ENCODE measurements at places on chromosomes 1 and 21. TPM values are rescaled to one million over a fixed set of nuclear protein-coding genes. Genes with fewer than 3 reads are reported as not detected.

TRAF3IP3 gene
- total RNA-seq = not detected

TEDDM1 gene
- not detected for total RNA-seq

FMN2 gene
- total RNA-seq = 102 TPM

FCGR1A gene
- total RNA-seq = not detected

ATP1A2 gene
- 0.11 TPM for total RNA-seq

SEC16B gene
- total RNA-seq = 3.2 TPM

SPRR5 gene
- total RNA-seq = not detected

ICOSLG gene
- total RNA-seq = 0.18 TPM

DYNLT4 gene
- not detected for total RNA-seq

- DNase-seq = peak; percentile 41
- no peak overlapping the region for H3K4me3 ChIP-seq
- no peaks in the 10 kb centered on the region for H3K36me3 ChIP-seq
- no peak overlapping the region for H3K27ac ChIP-seq
Measured at GRCh38 chr1:231200388-231201031, 38.7 kb downstream of the TRIM67 start.

GRCh38 chr1:93207211-93207610, 26.7 kb downstream of the CCDC18 start:
- H3K36me3 ChIP-seq = peaks cover 8% of the 10 kb centered on the region
- H3K27ac ChIP-seq = no peak overlapping the region
- DNase-seq = no peak
- H3K4me3 ChIP-seq = no peak overlapping the region

- no peak for DNase-seq
- peaks cover 5% of the 10 kb centered on the region for H3K36me3 ChIP-seq
- H3K27ac ChIP-seq = no peak overlapping the region
- no peaks in the 10 kb centered on the region for H3K27me3 ChIP-seq
- H3K4me1 ChIP-seq = peaks cover 35% of the 10 kb centered on the region
- no peak overlapping the region for H3K4me3 ChIP-seq
Measured at GRCh38 chr1:31423418-31423947, 10.5 kb downstream of the SERINC2 start.

- peak; percentile 80 for DNase-seq
- peaks cover 59% of the 10 kb centered on the region for H3K4me1 ChIP-seq
- H3K27me3 ChIP-seq = no peaks in the 10 kb centered on the region
Measured at GRCh38 chr1:178060789-178061556, 32.9 kb upstream of the RASAL2 start.

DNA sequence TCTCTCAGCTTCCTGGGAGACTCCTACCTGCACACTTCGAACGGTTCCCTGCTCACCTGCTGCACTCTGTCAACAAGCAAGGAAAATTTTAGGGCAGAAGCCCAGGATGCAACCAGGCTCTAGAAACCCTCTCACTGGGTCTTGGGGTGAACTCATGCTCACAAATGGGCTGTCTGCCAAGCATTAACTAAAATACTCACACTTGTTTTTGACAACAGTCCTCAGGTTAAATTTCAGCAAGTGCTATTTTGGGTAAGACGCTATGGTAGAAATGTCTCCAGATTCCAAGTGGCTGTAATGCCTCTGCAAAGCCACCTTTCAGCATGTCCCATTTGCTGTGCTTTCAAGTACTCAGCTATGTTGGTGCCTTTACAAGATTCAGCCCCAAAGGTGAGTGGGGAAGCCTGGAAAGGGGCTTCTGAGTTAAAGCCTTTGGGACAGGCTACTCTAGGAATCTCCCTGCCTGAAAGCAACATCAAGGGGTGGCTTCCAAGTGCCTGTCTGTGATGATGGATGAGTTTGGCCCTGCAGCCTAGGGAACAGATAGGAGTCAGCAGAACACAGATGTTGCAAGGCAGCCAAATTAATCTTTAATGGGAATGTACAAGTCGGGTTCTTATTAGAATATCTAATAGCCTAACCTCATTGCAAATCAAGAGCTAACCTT, 211.9 kb upstream of the SPAG17 start:
- DNase-seq = no peak
- no peaks in the 10 kb centered on the region for H3K36me3 ChIP-seq
- no peak overlapping the region for H3K4me3 ChIP-seq
- no peak overlapping the region for H3K27ac ChIP-seq
- no peaks in the 10 kb centered on the region for H3K4me1 ChIP-seq

GRCh38 chr1:227280836-227281235, 37.5 kb downstream of the CDC42BPA start:
- H3K4me3 ChIP-seq = no peak overlapping the region
- H3K36me3 ChIP-seq = peaks cover 17% of the 10 kb centered on the region
- peaks cover 7% of the 10 kb centered on the region for H3K4me1 ChIP-seq

GRCh38 chr1:36576551-36577110, 93.9 kb upstream of the CSF3R start:
- H3K36me3 ChIP-seq = no peaks in the 10 kb centered on the region
- no peak overlapping the region for H3K4me3 ChIP-seq
- no peaks in the 10 kb centered on the region for H3K4me1 ChIP-seq

- no peak for DNase-seq
- peaks cover 8% of the 10 kb centered on the region for H3K4me1 ChIP-seq
- H3K4me3 ChIP-seq = no peak overlapping the region
- H3K27ac ChIP-seq = no peak overlapping the region
- no peaks in the 10 kb centered on the region for H3K36me3 ChIP-seq
Measured at GRCh38 chr1:153685544-153686340, 7.3 kb downstream of the NPR1 start.

- H3K36me3 ChIP-seq = no peaks in the 10 kb centered on the region
- peak; percentile 13 for DNase-seq
- no peaks in the 10 kb centered on the region for H3K27me3 ChIP-seq
- no peak overlapping the region for H3K4me3 ChIP-seq
- no peak overlapping the region for H3K27ac ChIP-seq
Measured at GRCh38 chr1:206892351-206892984, 4.8 kb upstream of the IL24 start.

DNA sequence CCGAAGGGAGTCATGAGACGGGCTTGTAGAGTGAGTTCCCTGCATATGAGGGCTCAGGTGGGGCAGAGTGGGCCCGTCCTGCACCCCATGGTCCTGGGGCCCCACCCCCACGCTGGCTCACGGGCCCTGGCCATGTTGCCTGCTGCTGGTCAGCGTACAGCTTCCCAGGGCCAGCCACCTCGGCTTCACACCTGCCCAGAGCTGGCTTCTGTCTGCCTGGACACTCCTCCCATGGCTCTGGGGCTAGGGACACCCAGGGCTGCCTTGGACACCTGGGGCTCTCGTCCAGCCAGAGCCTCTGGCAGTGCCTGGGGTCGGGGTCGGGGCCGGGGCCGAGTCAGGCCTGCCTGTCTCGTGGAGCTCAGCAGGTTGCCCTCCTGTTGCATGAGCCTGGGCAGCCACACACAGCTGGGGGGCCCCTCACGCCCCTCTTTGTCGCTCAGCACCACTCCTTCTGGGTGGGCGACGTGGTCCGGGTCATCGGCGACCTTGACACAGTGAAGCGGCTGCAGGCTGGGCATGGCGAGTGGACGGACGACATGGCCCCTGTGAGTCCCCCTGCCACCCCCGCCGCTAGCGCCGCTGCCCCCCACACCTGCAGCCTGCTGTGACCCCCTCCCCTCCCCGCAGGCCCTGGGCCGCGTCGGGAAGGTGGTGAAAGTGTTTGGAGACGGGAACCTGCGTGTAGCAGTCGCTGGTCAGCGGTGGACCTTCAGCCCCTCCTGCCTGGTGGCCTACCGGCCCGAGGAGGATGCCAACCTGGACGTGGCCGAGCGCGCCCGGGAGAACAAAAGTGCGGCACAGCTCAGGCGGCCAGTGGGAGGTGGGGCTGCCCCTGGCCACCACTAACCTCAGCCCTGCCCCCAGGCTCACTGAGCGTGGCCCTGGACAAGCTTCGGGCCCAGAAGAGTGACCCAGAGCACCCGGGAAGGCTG, 5.5 kb upstream of the MMP23B start:
- no peak overlapping the region for H3K27ac ChIP-seq
- peaks cover 1% of the 10 kb centered on the region for H3K27me3 ChIP-seq
- no peaks in the 10 kb centered on the region for H3K36me3 ChIP-seq
- DNase-seq = no peak
